Stimulated activated CD4-positive, alpha-beta T cell treated with anti-CD3 and anti-CD28 coated beads, Interleukin-4, amount 100 ng/mL, for 4 hours (primary cell): ENCODE measurements at places on chromosomes 4 and X.

DNA sequence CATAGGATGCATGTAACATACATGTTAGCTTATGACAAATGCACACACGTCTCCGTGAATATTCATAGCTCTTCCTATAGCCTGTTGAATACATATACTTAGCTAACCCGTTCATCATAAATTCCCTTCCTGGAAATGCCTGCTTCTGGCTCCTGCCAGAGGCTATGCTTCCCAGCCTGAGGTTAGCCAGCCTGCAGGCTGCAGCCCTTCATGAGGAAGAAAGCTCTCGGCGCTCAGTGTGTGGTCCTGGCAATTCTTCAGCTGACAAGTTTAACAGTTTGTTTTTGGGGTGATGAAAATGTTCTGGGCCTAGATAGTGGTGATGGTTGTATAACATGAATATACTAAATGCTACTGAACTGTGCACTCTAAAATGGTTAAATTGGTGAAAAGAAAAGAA lies 48.8 kb upstream of the MAN2B2 start:
- DNase-seq, result no peak

DNA sequence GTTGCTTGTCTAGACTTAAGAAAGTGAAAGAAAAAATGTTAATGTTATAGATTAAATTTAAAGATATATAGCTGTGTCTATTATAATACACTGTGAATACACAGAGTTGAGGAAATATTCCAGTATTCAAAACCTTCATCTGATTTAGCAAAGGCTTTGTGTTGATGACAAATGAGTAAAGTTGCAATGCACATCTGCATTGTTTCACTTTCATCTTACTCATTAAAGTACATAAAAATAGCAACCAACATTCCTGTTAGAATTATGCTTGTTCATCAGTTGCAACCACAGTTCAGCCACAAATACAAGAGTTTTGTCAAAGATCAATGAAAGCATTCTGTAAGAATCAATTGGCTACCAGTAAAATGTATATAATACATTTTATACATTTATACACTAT lies 346.4 kb upstream of the SLC7A11 start:
- DNase-seq, result no peak

GRCh38 chrX:115362334-115363095 lies 73.0 kb downstream of the LUZP4 start:
- no peak for DNase-seq

- DNase-seq, result no peak
Measured at GRCh38 chrX:17170973-17171372, 204.0 kb upstream of the NHS start.

GRCh38 chrX:132059973-132060540 lies 37.0 kb downstream of the STK26 start:
- no peak for DNase-seq
